ENCODE measurements at places on chromosomes 1 and 21. TPM values are rescaled to one million over a fixed set of nuclear protein-coding genes. Genes with fewer than 3 reads are reported as not detected.

DNA sequence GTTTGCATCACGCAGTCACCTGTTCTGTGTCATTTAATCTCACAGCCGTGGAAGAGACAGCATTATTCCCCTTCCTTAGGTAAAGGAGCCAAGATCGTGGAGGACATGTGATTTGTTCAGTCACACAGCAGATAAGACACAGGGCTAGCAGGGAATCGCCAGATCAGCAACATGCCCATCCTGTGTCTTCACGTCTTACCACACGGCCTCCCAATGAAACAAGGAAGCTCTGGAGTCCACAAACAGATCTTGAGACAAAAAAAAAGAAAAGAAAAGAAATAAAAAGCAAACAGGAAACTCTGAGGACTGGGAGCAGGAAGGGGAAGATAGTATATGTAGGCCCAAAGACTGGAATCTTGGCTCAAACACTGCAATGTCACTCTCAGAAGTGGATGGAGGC lies 155.3 kb downstream of the ADSS2 start:
- no peak for DNase-seq

DNA sequence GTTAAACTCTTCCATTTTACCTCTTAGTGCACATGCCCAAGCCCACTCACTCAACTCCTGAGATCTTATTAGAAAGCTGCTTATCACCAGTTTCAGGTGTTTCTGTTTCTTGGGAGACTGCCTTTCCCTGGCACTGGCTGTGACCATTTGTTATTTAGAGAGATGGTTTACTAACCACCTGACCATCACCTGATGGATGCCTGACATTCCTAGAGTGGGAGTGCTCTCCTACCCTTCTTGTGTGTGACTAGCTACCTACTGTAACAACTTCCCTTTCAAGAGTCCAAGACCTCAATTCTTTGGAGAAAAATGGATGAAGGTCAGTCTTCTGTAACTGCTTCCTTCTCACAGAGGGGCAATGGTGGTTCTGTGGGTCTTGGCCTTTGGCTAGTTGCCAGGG lies 755.2 kb upstream of the ADAMTS5 start:
- DNase-seq, result no peak

GRCh38 chr1:17084787-17085186 lies 31.0 kb upstream of the SDHB start:
- no peak for DNase-seq

GRCh38 chr21:39980241-39980820 lies 113.1 kb downstream of the PCP4 start:
- DNase-seq, result no peak

DNA sequence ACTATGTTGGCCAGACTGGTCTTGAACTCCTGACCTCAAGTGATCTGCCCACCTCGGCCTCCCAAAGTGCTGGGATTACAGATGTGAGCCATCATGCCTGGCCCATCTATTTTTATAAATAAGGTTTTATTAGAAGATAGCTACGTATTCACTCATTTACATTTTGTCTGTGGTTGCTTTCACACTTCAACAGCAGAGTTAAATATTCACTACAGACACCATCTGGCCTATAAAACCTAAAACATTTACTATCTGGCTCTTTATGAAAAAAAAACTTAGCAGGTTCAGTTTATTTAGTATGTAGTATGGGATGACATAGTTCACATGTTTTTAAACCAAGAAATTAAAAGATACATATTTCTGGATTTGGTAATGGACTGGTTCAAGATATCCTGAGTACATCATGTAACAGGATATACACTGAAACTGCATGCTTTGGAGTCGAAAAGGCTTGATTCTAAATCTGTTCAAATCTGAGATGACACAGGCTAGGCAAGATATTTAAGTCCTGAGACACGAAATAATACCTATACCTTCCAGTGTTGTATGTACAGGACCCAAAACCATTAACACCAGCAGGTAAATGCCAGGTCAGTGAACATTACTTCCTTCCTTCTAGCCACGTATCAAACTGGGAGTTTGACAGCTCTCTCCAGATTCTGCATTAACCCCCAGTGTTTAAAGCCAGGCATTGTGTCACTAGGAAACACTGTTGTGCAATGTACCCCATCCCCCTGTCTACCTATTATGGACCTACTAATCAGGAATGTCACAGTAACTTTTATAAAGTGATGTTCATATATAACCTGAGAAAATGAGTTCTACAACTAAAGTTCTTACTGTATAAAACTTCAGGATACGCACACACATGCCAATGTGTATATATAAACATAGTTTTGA lies 54.3 kb upstream of the SDC3 start:
- no peak for DNase-seq

- no peak for DNase-seq
These were observed 100.1 kb upstream of the IGSF21 start for GRCh38 chr1:18007391-18008041.

DNA sequence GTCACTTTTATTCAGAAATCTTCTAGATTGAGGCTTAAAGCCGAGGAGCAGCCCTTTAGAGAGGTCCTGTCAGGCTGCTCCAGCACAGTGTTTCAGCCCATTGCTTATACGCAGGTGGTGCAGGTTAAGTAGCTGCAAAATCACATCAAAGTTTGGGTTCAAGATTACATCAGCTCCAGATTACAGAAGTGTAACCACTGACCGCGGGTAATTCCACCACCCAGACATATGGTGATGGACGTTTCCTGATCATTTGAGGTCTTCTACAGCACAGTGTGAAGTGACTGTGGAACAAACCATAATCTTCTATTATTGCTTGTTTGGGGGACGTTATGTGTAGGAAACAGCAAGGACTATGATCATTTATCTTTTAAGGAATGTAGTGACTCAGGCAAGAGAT lies 11.8 kb downstream of the C1orf115 start:
- DNase-seq, result no peak

GRCh38 chr1:240973875-240974274 lies 361.9 kb upstream of the GREM2 start:
- DNase-seq, result no peak

Gene PCSK9
- 0.04 TPM for total RNA-seq

Gene NKAIN1
- total RNA-seq, result 0.68 TPM

Gene OR14K1
- not detected for total RNA-seq

Gene FCN3
- not detected for total RNA-seq

Gene ARHGEF19
- 10.6 TPM for total RNA-seq

Data from H4 (cell line).